ENCODE measurements at places on chromosomes 3 and 15.

- DNase-seq: no peak
These were observed 151.4 kb downstream of the MEIS2 start for GRCh38 chr15:36948982-36949381.

- no peak for DNase-seq
These were observed 52.2 kb upstream of the ACP3 start for GRCh38 chr3:132265028-132265427.

DNA sequence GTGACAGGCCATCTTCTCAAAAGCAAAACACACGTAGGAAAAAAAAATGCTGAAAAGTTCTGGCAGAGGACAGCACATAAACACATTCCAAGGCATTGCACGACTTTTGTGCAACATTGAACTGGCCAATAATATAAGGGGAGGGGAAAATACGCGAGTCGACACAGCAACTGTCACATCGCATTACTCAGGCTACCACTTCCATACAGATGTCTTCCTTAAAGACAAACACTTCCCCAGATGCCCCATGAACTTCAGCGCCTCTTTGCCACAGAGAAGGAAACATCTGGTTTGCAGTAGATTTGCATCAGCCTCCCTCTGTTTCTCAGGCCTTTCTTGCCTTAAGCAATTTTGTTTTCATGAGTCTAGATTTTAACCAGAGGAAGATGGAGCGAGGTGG lies 144.4 kb upstream of the IGF1R start:
- DNase-seq: no peak

GRCh38 chr3:15284121-15284889 lies 48.1 kb downstream of the SH3BP5 start:
- no peak for DNase-seq

- no peak for DNase-seq
These were observed 36.5 kb downstream of the TGFBR2 start for GRCh38 chr3:30642849-30643361.

DNA sequence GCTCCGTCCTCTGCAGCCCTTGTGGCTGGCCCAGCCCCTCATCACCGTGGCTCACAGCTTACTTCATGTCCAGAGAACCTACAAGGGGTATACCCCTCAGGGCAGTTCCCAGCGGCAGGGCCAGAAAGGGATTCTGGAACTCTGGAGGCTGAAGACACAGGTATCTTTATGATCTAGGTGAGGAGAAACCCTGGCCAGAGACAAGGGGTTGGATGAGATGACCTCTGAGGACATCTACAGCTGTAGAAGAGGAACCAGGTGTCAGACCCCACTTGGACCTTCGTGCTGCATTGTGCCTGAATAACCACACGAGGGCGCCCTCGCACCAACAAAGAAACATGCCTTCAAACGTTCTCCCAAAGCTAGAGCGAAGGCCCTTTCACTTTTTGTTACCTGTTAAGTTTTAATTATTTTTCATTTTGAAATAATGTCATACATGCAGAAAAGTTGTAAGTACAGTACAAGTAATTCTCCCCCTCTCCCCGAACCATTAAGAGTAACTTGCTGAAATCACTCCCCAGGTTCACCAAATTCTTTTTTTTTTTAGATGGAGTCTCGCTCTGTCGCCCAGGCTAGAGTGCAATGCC lies 118.7 kb upstream of the SMAD3 start:
- DNase-seq: peak; percentile 78

DNA sequence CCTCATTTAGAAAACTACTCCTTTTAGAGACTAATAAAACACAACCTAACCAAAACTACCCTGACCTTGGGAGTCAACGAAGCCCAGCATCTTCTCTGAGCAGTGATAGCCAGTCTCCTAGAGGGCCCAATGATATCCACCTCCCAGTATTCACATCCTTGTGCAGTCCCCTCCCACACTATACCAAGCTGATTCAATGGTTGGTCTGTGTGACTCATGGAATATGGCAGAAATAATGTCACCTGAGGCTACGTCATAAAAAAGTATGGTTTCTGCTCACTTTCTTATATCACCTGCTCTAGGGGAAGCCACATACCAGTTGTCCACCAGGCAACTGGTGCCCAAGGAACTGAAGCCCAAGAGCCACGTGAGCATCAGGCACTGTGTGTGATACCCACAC lies 21.4 kb upstream of the USF3 start:
- no peak for DNase-seq

DNA sequence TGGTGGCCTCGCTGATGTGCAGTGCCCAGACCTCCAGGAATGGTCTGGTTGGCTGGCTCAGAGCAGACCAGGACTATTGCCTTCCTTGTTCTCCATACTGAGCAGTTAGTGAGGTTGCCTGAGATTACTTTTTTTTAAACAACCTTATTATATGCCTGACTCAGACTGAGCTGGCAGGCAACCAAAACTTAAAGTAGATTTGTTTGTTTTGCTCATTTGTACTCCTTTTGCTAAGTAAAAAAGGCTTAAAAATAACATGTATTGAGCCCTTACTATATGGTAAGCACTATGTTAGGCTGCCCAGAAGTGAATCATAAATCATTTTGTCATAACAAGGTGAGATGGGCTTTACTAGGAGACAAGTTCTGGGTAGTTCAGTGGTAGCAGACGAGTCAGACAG lies 92.4 kb downstream of the GHSR start:
- no peak for DNase-seq

DNA sequence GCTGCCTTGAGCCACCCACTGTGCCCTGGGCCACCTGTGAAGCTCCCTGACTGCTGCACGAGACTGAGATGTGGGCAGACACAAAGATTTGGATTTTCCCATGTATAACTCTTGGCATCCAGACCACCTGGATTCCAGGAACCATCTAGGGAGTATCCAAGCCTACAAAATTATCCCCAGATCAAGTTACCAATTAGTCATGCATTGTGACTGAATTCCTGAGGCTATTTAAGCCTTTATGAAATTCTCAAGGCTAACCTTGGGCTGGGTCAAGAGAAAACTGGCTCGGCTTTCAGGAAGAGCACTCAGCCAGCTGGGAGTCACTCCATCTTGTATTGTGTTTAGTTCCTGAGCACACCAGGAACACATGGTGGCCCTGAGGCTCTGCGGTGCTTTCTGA lies 13.3 kb upstream of the ATP13A5 start:
- no peak for DNase-seq

- DNase-seq: peak; percentile 58
These were observed 6.5 kb upstream of the ALDH1A3 start for GRCh38 chr15:100873029-100873677.

Measured in CD4-positive, alpha-beta T cell treated with Interleukin-4 for 1 hour (primary cell).